Activated CD8-positive, alpha-beta memory T cell treated with anti-CD3 and anti-CD28 coated beads for 48 hours (primary cell): ENCODE measurements at places on chromosomes 1 and 21.
A peak's percentile ranks its signal among the peaks of the same experiment; 100 is the strongest.

- no peak for DNase-seq
These were observed 3.5 kb downstream of the HSPG2 start for GRCh38 chr1:21933397-21934248.

GRCh38 chr1:62335656-62336055, 16.4 kb upstream of the KANK4 start:
- DNase-seq, result no peak

DNA sequence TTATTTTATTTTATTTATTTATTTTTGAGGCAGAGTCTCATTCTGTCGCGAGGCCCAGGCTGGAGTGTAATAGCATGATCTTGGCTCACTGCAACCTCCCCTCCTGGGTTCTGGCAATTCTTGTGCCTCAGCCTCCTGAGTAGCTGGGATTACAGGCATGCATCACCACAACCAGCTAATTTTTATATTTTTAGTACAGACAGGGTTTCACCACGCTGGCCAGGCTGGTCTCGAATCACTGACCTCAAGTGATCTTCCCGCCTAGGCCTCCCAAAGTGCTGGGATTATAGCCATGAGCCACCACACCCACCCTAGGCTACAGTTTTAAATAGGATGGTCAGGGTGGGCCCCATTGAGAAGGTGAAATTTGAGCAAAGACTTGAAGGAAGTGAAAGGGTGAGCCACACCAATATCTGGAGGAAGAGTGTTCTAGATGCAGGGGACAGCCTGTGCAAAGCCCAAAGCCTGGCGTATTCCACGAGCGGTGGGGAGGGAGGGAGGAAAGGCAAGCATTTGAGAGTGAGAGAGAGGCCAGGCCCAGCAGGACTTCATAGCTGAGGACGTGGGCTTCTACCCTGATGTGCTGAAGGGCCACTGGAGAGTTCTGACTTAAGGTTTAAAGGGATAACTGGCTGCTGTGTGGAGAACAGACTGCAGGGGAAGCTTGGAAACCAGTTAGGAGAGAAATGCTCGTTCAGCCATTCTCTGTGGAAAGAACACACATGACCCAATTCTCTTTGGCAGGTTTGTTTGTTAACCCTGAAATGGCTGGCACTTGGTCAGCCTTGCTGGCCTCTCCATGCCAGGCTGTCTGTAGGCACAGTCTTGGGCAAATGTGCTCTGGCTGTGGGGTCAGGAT, 62.6 kb upstream of the FAM20B start:
- no peak for DNase-seq

DNA sequence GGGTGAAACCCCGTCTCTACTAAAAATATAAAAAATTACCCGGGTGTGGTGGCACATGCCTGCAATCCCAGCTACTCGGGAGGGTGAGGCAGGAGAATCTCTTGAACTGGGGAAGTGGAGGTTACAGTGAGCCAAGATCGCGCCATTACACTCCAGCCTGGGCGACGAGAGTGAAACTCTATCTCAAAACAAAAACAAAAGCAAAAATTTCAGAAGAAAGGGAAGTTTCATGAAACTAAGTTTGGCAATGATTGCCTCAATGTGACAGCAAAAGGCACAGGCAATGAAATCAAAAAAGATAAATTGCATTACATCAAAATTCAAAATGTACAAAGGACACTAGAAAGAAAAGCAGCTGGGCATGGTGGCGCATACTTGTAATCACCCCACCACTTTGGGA, 40.1 kb downstream of the BTF3L4 start:
- no peak for DNase-seq

- DNase-seq, result no peak
These were observed 224.0 kb downstream of the FGGY start for GRCh38 chr1:59520827-59521418.

GRCh38 chr1:117675907-117676430, 70.1 kb downstream of the TENT5C start:
- no peak for DNase-seq

GRCh38 chr21:36466061-36466511, 13.8 kb downstream of the CLDN14 start:
- DNase-seq, result no peak

GRCh38 chr1:223123011-223123610, 19.9 kb downstream of the TLR5 start:
- no peak for DNase-seq

GRCh38 chr1:209789245-209789644, 4.9 kb upstream of the C1orf74 start:
- DNase-seq, result no peak

DNA sequence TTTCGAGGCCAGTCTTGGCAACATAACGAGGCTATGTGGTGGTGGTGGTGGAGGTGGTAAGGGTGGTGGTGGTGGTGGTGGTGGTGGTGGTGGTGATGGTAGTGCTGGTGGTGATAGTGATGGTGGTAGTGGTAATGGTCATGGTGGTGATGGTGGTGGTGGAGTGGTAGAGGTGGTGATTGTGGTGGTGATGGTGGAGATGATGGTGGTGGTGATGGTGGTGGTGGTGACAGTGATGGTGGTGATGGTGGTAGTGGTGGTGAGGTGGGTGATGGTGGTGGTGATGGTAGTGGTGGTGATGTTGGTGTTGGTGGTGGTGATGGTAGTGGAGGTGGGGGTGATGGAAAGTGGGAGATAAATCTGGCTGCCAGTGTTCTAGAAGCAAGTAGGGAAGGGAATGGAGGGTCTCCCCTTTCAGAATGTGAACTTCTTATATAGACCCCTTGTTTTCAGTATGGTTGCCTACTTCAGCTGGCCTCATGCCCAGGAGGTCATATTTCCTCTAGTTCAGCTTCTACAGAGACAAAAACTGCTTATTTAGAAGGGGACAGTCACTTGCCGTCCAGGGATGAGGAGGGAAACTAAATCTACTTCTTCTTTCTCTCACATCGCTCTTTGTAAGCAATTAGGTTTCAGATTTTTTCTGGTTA, 27.5 kb downstream of the SH3BGR start:
- DNase-seq, result no peak

DNA sequence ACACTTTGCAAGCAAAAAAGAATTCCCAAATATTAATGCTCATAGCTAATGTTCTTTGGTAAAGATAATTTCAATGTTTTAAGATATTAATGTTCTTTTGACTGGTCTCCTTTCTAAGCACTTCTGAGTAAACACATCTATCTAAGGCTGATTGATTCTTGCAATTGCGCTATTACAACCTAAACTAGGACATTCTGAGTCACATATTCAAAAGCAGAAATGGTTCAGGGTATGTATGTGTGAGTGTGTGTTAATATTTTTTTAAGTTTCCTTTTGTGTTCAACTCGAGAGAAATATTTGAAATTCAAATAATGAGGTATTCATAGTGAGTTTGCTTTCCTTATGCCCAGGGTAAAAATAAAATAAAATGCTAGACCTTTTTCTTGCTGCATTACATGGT, 203.6 kb upstream of the GRIK3 start:
- DNase-seq, result no peak

GRCh38 chr1:152112101-152112884, 3.0 kb downstream of the TCHH start:
- no peak for DNase-seq

DNA sequence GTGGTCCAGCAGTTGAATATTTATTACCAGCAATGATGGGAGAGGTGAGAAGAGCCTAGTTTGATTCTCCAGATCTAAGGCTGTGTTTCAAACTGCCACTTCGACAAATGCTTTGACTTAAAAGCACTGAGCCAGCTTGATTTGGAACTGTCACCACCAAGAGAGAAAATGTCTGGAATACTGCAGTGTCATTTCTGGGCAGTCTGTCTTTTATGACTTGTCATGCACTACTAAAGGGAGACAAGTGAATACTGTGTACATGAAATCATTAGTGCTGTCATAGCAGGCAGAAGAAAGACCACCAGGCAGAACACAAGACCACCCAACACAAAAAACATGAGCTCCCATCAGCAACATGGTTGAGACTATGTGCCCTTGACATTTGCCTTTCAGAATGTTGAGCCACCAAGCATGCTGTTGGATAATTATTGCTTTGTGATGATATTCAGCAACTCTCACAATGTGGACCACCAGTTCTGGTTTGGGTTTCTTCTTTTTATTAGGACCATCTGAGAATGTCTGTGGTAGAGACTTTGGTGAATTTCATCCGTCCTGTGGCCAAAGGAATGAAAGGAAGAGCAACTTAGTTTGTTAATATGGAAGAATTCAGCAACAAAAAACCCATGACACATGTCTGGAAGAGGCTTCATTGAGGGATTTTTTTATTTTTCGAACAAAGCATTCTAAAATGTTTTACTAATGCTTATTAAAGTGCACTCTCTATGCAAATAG, 125.8 kb downstream of the NTMT2 start:
- no peak for DNase-seq

- no peak for DNase-seq
These were observed 126.8 kb upstream of the ZNF644 start for GRCh38 chr1:91148641-91149069.

GRCh38 chr1:22691031-22691753, 19.4 kb upstream of the EPHB2 start:
- DNase-seq, result no peak

- no peak for DNase-seq
These were observed 70.4 kb upstream of the CD55 start for GRCh38 chr1:207251066-207251465.

- no peak for DNase-seq
These were observed 70.0 kb upstream of the NFIA start for GRCh38 chr1:61012341-61012761.

DNA sequence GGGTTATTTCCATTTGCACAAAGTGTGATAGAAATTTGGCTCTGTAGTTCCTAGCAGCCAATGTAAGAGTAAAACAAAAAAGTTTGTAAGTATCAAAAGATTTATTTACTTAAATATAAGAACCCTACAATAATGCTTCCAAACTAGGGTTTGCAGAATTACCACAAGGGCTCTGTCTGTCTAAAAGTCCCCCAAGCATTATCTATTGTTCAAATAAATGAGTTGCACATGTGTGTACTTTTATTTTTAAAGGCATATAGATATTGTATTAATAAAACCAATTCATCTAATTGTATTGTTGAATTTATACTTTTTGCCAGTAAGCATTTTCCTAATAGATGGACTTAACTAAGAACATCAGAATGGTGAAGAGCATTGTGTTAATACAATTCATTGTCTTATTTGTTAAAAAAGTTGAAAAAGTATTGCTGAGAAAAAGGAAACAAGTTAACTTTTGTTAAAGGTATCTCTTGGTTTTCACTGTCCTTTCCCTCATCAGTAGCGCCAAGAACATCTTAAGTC, 863 bp upstream of the PTPRC start:
- DNase-seq, result no peak

GRCh38 chr1:42334240-42335049, 590 bp downstream of the FOXJ3 start:
- DNase-seq, result peak; percentile 19

DNA sequence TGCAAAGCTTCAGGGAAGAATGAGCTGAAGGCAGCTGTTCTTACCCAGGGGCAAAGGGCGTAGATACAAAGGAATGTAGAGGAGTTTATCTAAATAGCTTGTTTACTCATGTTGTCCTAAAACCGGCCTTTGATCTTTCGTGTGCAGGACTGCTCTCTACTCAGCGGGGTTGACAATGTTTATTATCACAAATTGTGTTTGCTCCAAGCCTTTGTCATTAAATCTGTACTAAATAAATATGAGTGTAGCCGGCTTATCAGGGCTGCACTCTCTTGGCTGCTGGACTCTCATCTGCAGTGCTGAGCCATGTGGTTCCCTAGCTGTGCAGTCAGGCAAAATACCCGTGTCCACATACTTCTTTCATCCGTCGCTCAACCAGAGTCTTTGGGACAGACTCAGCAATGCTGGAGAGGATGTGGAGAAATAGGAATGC, 199.0 kb downstream of the LBR start:
- no peak for DNase-seq

DNA sequence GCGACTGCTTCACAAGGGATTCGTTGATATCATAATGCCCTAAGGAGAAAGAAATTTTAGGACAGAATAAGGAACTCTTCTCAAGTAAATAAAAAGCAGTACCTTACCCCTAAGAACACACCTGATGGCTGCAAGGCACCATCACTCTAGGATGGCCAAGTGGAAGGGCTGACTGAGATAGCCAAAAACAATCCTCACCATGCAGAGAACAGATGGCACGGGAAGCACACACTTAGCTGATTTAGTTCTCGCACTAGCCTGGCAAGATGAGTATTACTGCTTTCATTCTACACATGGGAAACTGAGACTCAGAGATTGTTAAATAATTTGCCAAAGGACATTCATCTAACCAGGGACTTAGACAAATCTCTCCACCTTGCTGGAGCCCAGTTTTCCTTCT, 43.8 kb downstream of the STPG1 start:
- no peak for DNase-seq

- DNase-seq, result no peak
These were observed 11.3 kb downstream of the ADARB1 start for GRCh38 chr21:45085700-45086099.

DNA sequence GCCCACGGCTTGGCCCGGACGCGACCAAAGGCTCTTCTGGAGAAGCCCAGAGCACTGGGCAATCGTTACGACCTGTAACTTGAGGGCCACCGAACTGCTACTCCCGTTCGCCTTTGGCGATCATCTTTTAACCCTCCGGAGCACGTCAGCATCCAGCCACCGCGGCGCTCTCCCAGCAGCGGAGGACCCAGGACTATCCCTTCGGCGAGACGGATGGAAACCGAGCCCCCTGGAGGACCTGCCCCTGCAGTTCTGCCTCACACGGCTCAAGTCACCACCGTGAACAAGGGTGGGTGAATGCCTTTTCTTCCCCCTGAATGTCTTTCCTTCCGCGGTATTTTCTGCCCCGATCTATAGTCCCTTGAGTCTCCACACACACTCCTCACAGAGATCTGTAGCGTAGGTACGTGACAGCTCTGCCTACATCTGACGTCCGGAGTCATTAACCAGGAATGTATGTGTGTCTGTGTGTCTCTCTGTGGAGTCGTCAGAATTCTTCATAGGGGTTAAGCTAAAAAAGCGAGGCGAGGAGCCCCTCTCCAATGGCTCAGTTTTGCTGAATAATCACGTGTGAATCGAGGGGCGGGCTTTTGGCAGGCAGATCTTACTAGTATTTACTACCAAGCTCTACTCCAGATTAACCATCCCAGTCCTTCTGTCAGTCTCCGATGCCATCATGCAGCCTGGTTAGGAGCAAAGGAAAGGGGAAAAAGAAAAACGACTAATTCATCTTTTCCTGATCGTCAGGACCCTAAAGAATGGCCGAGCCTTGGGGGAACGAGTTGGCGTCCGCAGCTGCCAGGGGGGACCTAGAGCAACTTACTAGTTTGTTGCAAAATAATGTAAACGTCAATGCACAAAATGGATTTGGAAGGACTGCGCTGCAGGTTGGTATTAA, at the start of gene CDKN2C:
Gene CDKN2C, plus strand, starts transcription at position 635 of the 898 bp plus-strand sequence. Its CDS starts 124 bp downstream, at position 759.
- DNase-seq, result no peak

DNA sequence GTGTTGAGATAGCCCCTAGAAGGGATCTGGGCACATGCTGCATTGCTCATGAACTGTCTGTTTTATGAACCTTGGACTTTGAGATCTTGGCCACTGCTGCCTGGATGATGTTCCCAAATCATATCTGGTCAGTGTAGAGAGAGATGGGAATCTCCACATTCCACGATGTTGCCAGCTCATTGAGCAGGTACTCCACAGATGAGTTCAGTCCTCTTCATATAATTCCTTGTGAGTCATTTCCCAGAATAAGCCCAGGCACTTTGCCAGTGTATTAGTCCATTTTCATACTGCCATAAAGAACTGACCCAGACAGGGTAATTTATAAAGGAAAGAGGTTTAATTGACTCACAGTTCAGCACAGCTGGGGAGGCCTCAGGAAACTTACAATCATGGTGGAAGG, 254.0 kb upstream of the RUNX1 start:
- no peak for DNase-seq
